ENCODE measurements at places on chromosomes 3 and 15.

DNA sequence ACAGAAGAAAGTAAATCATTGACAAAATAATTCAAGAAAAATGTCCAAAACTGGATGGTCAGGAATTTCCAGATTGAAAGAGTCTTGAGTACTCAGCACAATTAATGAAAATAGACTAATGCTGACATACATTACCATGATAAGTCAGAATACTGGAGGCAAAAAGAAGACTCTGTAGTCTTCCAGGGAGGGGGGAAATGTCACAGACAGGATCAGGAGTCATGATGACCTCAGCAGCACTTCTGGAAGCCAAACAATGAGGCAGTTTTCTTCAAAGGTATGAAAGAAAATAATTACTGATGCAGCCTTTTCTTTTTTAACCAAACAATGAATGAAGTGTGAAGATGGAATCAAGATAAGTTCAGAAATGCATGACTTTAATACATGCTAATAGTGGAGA lies 30.1 kb upstream of the SLC22A13 start:
- no peak for DNase-seq

GRCh38 chr15:80605591-80606150 lies 89.4 kb upstream of the ABHD17C start:
- DNase-seq: no peak

- no peak for DNase-seq
Measured at GRCh38 chr3:126303272-126303671, 53.9 kb downstream of the KLF15 start.

- no peak for DNase-seq
Measured at GRCh38 chr3:152472672-152472954, 203.9 kb downstream of the MBNL1 start.

DNA sequence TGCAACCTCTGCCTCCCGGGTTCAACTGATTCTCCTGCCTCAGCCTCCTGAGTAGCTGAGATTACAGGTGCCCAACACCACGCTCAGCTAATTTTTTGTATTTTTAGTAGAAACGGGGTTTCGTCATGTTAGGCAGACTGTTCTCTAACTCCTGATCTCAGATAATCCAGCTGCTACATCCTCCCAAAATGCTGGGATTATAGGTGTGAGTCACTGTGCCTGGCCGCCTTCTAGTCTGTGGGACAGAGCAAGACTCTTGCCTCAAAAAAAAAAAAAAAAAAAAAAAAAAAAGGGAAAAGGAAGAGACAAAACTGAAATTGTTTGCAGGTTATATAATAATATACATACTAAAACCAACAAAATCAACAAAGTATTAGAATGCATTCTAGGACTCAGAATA lies 215.2 kb downstream of the PCCB start:
- DNase-seq: no peak

- DNase-seq: no peak
Measured at GRCh38 chr3:121619691-121620090, 26.5 kb downstream of the FBXO40 start.

DNA sequence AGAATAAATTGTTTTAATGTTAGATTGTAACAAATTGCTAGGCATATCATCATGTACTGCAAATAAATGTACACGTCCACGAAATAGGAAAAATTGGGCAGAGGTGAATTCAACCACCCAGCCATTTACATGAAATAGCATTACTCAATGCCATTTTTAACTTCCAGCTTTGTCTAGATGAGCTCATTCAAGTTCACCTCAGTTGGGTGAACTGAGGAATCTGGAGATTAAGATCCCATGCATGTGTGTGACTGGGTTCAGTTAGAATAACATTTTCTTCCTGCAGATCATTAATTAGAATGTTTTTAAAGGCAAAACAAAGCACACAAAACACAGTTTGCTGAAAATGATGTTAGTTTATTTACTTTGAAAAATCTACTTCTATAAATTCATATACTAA lies 767.8 kb upstream of the GOLIM4 start:
- DNase-seq: no peak

- DNase-seq: no peak
Measured at GRCh38 chr3:110526777-110527727, 544.6 kb upstream of the NECTIN3 start.

DNA sequence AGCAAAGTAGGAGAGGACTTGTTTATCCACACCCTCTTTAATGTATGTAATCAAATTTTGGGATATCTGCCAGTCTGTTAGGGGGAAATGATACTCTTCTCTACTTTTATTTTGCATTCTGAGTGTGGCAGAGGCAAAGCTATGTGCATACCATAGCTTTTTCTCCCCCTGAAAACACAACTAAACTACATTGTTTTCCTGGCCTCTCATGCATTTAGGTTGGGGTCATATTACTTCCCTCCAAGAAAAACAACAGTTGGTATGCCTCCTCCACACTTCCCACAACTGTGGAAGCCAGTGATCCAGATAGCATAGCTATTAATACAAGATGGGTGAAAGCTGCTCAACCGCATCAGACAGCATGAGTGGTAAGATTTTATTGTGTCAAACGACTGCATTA lies 6.9 kb downstream of the RPL15 start:
- DNase-seq: no peak

DNA sequence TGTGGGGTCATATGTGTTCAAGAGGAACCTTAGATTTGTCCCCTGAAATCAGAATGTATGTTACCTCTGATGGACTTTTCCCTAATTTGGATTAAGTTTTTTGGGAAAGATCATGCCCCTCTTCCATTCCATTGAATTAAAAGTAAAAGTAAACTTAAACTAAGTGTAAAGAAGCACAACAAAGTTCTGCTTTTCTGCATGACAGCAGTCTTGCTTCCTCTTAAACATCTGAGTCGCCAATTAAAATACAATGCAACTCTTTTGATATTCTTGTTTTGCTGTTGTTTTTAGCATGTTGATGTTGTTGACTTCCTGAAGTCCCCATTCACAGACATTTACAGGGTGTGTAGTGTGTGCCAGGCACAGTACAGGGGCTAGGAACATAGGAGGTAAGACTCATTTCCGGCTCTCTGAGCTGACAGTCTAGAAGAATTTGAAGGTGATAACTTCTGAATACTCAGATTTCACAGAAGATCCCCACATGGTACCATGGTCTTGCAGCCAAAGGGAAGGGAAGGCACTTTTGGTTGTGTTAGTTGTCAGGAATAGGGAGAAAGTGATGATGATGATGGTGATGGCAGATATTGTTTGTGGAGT lies 45.0 kb downstream of the USP13 start:
- DNase-seq: no peak

DNA sequence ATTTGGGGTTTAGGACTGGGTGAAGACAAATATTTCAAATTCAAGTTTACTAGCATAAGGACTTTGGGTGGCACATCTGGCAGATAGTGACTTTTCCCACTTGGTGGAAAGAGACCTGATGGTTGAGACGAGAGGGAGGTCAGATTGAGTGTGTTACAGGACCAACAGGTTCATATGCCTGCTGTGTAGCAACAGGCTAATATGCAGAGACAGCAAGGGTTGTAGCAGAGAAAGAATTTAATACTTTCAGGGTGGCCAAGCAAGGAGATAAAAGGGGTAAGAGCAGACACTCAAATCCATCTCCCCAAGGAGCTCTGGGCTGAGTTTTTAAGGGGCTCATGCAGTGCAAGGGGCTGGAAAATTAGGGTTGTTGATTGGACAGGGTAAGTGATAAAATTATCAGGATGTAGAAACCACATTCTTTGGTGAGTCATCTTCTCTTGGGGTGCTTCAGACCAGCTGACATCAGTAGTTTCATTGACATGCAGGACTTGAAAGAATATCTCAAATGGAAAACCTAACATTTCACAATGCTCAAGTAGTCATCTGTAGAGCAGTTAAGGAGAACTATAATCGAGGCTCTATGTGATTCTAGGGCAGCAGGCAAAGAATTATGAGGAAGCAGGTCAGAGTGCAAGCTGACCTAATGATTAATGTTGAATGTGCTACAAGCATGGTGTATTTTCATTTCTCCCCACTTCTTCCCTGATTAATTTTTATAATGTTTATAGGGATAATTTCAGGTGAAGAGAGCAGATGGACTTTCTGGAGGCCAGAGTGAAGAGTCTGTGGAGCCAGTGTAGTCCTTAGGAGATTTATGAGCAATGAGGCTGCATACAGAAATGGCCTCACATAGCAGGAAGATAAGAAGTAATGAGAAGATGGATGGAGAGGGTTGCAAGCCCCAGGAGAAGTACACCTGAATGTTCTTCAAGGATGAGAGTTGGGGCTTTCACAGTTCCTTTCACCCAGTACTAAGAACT lies 13.7 kb downstream of the FOXB1 start:
- DNase-seq: no peak

GRCh38 chr15:89125088-89125826 lies 37.0 kb downstream of the ABHD2 start:
- no peak for DNase-seq

DNA sequence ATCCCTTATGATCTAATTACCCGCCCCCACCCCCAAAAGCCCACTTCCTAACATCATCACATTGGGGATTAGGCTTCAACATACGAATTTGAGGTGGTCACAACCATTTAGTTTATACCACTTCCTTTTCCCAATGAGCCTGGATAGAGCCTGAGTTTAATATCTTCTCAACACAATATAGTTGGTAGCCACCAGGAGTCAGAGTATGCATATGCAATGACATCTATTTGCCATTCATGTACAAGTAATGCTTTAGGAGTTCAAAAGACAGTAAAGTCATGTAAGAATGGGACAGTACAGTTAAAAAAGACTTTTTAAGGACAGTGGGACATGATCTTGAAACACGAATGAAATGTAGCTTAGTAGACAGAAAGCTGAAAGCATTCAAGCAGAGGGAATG lies 172.4 kb downstream of the DCLK3 start:
- no peak for DNase-seq

DNA sequence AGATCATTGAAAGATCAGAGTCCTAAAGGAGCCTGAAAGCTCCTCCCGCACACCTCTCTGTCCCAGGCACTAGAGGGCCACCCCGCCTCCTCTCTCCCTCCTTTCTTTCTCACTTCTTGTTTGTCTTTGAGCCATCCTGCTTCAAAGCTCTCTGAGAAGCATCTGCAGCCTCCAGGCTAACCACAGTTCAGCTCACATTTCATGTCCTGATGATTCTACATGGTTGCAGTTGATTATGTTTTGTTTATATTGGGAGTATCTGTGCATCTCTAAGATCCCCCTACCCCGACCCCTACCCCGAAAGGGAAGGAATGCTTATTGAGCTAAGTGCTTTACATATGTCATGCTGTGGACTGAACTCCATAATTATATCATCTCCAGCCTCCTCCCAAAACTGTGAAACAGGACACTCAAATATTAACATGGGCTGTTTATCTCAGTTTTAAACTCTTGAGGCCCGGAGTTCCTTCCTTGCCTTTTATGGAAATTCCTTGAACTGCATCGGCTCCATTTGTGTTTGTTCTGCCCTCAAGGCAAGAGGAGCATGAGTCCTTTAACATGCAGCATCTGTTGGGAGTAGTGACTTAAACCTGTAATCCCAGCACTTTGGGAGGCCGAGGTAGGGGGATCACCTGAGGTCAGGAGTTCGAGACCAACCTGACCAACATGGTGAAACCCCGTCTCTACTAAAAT lies 30.9 kb downstream of the MGLL start:
- no peak for DNase-seq

DNA sequence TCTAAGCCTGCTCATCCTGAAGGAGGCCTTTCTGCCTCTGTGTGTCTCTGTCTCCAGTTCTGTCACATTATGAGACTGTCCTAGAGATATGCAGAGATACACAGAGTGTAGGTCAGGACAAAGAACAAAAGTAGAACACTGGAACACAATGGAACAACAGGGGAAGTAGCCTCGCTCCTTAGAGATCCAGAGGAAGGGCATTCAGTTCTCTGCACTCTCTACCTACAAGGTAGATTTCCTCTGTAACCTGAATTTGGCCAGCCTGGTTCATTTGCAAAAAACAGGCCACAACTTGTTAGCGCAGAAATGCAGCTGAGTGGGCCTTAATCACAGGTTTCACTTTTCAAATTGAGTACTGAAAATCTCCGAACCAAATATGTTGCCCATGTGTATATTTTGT lies 19.4 kb downstream of the NEK10 start:
- no peak for DNase-seq

GRCh38 chr3:21158861-21159542 lies 592.0 kb downstream of the ZNF385D start:
- DNase-seq: no peak

- DNase-seq: no peak
Measured at GRCh38 chr15:75225951-75226732, 24.5 kb downstream of the C15orf39 start.

DNA sequence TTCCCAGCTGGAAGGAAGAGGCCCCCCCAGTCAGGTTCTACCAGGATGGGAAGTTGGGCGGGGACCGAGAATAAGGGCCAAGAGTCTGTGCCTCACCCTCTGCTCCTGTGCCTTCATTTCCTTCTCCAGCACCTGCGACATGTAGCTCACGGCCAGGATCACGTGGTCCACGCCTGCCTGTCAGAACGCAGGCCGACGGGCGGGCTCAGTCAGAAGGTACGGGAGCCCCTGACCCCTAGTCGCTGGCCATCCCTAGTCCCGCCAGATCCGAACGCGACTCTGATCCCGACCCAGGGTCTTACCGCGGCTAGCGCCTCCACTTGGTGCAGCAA lies 489 bp downstream of the GMPPB start:
- peak; percentile 28 for DNase-seq

- no peak for DNase-seq
Measured at GRCh38 chr15:82186719-82187406, 75.7 kb downstream of the EFL1 start.

DNA sequence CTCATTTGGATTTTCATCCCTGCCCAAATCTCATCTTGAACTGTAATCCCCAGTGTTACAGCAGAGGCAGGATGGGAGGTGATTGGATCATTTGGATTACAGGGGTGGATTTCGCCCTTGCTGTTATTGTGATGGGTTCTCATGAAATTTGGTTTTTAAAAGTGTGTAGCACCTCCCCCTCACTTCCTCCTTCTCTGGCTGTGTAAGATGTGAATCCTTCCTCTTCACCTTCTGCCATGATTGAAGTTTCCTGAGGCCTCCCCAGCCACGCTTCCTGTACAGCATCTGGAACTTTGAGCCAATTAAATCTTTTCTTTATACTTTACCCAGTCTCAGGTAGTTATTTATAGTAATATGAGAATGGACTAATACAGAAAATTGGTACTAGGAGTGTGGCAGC lies 316.8 kb downstream of the PLCL2 start:
- no peak for DNase-seq

DNA sequence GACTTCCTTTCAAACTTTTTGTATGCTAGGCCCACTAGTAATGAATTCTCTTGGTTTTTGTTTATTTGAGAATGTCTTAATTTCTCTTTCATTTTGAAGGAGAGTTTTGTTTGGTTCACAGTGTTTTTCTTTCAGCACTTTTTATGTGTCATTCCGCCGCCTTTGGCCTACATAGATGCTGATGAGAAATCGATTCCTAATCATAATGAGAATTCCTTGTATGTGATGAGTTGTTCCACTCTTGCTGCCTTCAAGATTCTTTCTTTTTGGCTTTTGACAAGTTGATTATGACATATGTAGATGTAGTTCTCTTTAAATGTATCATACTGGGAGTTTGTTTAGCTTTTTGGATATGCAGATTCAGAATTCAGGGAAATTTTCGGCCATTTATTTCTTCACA lies 35.5 kb downstream of the CERS3 start:
- DNase-seq: no peak

DNA sequence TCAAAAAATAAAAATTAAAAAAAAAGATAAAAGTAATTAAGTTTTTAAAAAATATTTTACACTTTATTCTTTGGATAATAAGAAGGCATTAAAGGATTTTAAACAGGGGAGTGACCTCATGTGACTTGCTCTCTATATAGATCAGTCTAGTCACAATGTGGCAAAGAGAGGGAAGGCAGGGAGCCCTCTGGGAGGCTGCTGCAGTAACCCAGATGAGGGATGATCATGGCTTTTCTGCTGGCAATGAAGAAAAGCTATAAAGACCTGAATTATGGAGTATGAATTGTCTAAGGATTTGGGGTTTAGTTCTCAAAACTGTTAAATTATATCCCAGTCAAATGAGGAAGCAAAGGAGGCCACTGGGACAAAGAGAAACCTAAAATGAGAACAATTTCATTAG lies 58.1 kb downstream of the SUMF1 start:
- DNase-seq: no peak
